Activated CD8-positive, alpha-beta T cell treated with anti-CD3 and anti-CD28 coated beads for 36 hours (primary cell): ENCODE measurements at places on chromosomes 4 and X.

DNA sequence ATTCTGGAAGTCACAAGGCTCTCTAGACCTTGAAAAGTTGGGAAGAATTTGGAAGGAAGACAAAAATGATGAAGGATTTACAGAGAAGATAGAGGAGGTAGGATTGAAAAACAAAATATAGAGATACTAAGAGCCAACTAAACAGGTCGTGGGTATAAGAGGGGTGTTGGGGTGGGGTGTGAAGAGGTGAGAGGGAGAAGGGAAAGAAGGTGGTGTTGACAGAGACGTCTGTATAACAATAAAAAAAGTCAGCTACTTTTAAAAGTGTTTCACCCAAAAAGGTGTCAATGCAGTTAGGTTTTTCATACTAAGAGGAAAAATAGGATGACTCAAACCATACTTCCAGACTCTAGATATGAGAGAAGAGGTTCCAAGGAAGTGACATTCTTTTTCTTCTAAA, 33.0 kb upstream of the MAP3K15 start:
- no peak for DNase-seq

- DNase-seq: peak; percentile 6
Measured at GRCh38 chrX:15751155-15751819, 13.2 kb downstream of the CA5B start.

DNA sequence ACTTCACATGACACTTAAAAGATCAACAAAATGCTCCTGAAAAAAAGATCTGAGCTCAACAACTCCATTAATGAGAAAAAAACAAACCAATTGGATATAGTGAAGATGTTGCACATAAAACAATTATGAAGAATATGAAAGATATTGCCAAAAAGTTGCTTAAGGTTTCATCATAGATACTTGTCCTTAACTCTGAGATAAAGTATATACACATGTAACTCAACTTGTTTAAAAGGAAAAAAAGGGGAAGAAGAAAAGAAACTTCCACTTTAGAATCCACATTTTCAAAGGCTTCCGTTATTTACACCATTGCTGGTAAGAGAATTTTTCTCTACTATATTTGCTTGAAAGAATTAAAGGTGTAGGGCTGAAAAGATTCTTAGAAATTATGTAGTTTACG, 2.7 kb downstream of the AFAP1 start:
- DNase-seq: no peak

GRCh38 chr4:48329976-48330375, 11.4 kb upstream of the SLAIN2 start:
- DNase-seq: no peak

DNA sequence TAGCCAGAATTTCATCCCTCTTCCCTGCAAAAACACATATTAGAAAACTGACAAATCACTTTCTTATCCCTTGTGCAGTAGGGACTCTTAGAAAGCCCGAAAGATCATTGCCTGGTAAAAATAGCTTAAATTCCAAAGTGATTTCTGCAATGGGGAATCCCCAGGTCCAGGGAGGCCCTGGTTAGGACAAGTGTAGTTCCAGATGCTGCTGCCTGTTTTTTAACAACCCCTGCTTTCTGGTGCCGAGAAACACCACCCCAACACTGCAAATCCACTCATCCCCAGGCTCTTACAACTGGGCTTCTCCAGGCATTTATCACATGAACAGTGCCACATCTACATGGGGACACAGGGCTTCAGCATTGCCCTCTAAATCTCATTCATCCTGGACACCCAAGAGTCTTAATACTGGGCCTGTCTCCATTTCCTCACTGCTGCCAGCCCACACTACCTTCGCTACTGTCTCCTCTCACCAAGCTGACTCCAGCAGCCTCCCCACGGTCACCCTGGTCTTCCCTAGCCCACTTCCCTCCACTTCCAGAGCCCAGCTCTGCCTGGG, 112.2 kb upstream of the PSAPL1 start:
- no peak for DNase-seq

GRCh38 chr4:40195182-40196177, 1.4 kb upstream of the RHOH start:
- no peak for DNase-seq

DNA sequence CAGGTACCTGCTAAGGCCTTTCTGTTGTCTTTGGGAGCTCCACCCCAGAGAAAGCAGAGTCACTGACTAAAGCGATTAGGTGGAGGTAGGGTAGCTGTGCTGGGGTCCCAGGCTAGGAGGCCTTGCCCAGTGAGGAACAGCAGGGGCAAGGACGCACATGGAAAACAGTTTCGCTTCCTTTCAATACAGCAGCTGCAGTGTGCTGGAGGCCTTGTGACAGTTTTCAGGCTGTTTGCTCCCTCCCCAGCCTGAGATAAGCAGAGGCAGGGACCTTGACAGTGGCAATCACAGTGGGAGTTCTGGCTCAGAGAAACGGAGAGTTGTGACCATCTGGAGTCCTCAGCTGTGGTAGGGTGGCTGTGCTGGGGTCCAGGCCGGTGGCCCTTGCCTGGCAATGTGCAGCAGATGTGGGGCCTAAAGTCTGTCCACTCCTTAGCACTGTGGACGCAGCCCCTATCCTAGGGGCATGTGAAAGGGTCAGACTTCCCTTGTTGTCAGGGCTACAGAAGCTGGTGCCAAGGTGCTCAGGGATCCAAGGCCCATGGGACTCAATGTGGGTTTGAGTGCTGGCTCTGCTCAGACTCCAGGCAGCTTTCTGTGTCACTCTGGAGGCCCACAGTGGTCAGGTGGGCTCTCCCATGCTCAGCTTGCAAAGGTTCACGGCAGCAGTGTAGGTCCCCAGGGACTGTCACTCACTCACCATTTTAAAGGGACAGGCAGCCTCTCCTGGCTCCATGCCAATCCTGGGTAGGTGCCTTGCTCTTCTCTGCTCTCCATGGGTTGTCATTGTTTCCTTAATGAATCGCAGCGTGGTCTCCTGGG, 534.9 kb upstream of the FMR1 start:
- DNase-seq: no peak

GRCh38 chr4:76533314-76533713, 98.3 kb downstream of the SHROOM3 start:
- no peak for DNase-seq

GRCh38 chr4:4427121-4427870, 40.4 kb downstream of the NSG1 start:
- no peak for DNase-seq

GRCh38 chr4:1234811-1235292, 14.1 kb downstream of the CTBP1 start:
- DNase-seq: no peak

DNA sequence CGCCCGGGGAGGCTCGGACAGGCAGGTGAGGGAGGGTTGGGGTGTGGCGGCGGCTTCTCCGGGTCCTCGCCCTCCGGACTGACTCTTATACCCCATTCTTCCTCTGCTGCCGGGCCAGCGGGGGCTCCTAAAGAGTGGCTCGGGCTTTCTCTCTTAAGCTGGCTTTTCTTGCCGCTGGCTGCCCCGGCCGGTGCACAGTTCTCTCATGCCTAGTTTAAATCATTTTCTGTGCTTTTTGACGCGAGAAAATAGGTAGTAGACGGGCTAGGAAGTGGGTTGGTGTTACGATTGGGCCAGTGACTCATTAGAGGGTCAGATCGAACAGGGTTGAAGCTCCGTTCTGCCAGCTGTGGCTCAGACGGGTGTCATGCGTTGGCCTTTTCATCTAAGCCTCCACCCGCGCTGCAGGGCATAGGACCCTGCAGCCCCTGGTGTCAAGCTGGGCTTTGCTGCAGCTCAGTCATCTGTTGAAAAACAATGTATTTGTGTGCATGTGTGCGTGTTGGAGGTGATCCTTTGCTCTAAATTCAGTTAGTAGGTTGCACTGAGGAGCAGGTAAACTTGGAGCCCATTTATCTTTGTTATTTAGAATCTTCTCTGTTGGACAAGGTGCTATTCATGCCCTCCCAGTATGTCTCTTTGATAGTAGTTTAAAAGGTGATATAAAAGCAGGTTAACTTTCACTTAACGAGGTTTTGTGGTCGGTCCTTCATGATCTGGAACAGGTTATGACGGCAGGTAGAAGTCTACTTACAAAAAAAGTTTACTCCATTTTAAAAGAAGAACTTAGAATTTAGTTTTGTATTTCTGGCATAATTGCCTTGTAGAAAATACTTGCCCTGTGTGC, 802 bp downstream of the BMP2K start:
- DNase-seq: peak; percentile 78

- peak; percentile 16 for DNase-seq
Measured at GRCh38 chrX:124307253-124307907, 25.1 kb upstream of the TEX13D start.

DNA sequence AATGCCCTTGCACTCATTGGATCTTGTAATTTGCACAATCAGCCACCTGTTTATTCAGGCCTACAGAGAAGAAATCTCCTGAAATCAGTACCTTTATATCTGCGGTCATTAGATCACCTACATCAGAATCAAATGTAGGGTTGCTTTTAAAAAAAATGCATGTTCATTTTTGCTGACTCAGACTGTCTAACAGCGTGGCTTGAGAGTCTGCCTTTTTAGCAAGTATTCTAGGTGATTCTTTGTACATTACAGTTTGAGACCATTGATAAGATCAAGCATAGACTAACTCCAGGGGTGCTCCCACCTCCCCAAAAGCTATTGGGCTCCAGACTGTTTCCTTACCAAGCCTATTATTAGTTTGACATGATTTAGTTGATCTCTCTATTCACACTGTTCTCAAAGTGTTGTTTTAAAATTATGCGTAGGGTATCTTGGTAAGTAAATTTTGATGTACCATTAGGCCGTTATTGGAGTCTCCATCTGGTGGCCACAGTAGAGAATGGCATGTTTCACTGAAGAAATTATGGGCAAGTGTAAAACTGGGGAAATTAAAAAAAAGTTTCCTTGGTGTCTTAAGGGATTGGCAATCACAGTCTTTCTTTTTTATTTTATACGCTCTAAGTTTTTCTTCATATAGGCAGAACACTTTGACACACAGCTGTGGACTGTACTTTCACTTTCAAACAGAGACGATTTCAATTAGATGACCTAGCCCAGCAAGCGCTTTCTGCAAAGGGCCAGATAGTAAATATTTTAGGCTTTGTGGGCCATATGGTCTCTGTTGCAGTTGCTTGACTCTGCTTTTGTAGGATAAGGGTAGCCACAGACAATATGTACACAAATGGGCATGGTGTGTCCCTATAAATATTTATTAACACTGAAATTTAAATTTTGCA, 33.7 kb upstream of the MSL3 start:
- peak; percentile 17 for DNase-seq

GRCh38 chr4:184526228-184526627, 51.9 kb upstream of the IRF2 start:
- DNase-seq: no peak

DNA sequence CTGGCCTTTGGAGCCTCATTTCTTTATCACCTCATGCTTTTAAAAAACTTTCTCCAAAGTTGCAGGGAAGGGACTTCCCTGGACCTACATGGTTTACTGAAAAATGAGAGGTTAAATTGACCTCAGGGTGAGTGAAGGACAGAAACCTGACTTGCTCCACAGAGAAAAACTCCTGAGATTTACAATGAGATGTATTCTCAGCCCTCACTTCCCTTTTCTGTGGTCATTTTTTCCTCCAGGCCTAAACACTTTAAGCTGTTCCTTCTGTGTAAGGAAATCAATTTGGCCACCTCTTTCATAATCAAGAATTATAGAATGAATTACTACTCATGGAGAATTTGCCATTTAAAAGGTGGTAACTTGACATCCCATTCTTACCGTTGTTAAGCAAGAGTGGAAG, 77.9 kb downstream of the HPGD start:
- DNase-seq: no peak

DNA sequence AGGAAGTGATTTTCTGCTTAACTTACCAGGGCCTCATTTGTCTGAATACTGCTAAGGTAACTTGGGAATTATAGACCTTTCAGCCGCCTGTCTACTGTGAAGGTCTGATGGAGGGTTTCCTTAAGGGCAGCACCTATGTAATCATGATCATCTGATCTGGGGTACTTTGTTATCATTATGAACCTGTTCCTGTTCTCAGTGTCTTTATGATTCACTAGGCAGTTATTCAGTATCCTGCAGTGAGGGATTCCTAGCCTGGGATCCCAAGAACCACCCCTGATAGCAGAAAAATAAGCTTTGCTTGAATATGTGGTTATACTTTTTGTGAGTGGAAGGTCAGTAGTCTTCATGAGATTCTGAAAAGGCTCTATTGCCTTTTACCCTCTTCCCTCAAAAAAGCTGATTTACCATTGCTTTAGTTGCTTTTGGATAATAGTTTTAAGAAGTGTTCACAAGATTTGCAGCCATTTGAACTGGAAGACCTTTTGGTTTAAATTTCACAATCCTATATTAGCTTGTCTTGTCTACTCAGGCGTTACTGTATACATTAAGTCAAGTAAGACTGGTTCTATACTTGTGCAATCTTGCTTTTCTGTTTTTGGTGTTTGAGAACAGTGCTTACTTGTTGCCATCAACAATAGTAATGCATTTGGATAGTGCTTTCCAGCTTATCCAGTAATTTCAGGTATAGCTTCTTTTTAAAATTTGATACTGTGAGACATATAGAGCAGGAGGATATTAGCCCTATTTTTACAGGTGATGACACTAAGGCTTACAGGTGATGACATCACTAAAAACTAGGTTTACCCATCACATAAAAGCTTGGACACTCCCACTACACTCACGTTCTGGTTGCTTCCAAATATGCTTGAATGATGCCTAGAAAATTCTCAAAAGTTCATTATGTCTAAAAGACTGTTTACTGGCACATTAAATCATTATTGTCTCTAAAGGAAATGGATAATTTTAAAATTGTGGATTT, 60.0 kb downstream of the FHIP1A start:
- DNase-seq: no peak

DNA sequence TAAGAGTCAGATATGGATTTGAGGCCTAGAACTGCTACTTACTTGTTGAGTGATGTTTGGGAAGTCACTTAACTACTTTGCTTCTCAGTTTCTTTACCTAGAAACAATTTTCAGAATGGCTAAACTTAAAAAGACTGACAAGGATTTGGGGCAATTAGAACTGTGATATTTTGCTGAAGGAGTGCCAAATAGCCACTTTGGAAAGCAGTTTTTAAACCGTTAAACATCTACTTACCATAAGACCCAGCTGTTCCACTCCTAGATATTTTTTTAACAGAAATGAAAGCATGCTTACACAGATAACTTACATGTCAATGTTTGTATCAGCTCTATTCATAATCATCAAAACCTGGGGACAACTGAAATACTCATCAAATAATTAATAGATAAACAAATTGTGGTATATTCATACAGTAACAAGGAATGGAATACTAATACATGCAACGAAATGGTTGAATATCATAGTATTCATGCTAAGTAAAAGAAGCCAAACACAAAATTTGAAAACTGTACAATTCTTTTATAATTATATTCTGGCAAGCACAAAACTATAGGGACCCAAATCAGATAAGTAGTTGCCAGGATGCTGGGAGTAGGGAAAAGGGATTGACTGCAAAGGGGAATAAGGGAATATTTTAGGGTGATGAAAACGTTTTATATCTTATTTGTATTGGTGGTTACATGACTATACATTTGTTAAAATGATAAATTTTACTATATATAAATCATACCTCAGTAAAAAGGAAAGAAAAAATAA, 24.0 kb downstream of the RPA4 start:
- no peak for DNase-seq

GRCh38 chr4:125168531-125168930, 146.2 kb upstream of the FAT4 start:
- no peak for DNase-seq
